ENCODE measurements at places on chromosomes 1 and 21.

GRCh38 chr1:205497351-205497750 is 7.1 kb upstream of the CDK18 start:
- DNase-seq: no peak

GRCh38 chr1:166859597-166859996 is 16.5 kb downstream of the TADA1 start:
- DNase-seq: no peak

DNA sequence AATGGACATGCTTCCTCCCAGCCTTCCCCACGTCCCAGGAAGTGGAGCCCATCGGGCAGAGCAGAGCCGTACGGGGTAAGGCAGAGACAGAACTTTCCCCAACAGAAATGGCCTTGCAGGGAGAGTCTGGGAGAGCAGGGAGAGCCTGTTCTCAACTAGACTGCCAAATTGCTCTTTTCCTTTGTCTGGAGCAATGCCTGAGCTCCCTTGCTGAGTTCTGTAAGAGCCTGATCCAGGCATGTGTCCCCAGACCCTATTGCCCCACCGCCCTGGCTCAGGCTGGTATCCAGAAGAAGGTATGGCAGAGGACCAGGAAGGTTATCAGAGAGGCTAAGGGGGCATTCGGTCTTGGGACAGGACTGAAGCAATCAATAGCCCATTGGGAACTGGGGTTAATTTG is 79.9 kb downstream of the TMEM53 start:
- DNase-seq: no peak

GRCh38 chr1:112358061-112358770 is 37.8 kb upstream of the CTTNBP2NL start:
- no peak for DNase-seq

DNA sequence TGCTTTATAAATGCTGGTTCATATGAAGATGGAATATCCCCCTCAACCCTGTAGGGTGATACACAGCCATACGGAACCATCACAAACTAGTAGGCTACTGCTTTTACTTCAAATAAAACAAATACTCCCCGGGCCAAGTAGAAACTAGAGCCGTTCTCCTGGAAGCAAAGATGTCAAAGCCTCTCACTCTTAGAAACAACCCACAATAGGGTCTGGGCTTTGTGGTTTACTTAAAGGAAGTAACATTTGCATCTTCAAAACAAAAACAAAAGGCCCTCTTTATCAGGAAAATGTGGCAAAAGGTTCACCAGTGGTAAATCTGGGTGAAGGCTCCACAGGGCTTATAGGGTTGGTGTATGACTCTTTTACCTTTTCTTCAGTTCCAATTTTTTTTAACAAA is 49.8 kb downstream of the HLCS start:
- DNase-seq: no peak

GRCh38 chr1:168763031-168763430 is 34.0 kb upstream of the DPT start:
- DNase-seq: no peak

DNA sequence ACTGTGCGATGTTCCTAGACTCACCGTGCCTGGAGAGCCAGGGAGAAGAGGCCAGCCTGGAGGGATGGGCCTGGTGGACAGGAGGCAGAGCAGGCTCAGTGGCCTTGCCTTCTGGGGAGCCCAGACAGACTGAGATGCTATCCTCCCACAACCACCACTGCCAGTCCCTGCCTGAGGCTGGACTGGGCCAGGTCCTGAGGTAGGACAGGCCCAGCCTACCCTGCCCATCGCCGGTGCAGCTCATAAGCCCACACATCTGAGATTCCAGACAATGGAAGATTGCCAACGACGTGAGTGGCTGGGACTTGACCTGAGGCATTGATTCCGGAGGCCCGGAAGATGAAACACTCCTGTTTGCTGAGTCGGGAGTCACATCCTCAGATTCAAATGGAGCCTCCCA is 5.8 kb downstream of the CLEC20A start:
- no peak for DNase-seq

GRCh38 chr1:23639460-23640095 is 52.0 kb upstream of the RPL11 start:
- no peak for DNase-seq

GRCh38 chr1:78048446-78048845 is 2.7 kb downstream of the GIPC2 start:
- no peak for DNase-seq

- no peak for DNase-seq
These were observed 194.6 kb downstream of the ST6GALNAC3 start for GRCh38 chr1:76269155-76269554.

DNA sequence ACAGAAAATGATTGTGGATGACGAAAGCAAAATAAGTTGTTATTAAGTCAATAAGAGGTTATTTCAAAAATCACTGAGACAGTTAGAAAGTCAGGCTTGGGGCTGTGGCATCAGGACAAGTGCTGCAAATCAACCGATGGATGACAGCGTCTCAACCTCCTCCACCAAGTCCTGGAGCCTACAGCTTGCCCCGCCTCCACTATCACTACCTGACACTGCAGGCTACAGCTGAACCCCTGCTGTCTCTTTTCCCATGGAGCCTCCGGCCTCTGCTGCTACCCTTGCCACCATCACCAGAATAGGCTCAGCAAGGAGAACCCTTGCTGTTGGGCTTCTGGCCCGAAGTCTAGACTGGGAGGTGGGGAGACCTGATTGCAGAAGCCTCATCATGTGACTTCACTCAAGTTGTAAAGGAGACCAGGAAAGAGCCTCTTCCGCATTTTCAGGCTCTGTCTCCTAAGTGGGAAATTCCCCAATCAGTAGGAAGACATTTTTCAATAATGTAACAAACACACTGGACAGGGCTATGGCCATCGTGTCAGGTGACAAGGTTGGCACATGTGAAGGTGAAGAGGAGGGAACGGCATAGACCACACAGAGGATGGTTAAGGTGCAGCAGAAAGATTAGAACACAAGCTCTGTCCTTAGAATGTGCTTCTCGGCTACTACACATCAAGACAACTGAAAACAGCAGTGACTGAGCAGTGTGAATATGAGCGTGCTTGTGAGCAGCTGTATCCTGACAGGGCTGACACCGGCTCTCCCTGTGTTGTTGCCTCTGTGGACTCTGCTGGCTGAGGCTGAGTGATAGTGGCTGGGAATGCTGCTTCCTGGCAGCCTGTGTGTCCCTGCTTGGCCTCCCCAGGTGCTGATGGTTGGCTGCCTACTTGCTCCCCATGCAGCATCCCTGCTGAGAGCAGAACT is 660.7 kb downstream of the PTPRU start:
- no peak for DNase-seq

DNA sequence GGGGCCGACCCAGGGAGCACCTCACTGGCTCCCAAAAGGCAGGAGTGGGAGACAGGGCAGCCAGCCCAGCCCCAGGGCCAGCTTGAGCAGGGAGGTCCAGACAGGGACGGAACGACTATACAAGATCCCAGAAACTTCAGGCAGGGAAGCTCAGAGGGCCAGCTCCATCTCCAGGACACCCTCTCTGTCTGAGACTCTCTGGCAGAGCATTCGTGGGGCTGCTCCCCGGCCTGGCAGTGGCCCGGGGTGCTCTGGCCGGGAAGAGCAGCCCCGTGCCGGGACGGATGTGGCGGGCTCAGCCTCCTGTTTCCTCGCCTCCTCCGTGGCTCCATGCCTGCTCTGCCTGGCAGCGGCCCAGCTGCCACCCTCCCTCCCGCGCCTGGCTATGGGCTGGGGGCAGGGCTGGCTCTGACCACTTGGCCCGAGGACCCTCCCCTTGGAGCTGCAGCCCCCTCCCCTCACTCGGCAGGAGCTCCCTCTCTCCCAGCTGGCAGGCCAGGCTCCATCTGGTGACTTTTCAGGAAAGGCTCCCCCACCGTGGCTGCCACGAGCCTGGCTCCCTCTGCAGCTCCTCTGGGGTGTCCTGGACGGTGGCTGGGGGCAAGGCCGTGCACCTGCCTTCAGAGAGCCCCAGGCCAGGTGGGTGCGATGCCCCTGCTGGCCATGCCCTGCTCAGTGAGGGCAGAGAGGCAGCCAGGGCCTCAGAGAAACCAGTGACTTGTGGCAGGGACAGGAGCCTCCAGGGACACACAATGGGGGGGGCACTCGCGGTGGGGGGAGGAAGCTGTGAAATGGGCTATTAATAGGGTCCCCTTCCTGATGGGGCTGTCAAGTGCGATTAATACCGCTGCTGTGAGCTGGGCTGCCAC is 5.6 kb upstream of the PLCH2 start:
- DNase-seq: no peak

- no peak for DNase-seq
These were observed 1.9 kb downstream of the SLC9A1 start for GRCh38 chr1:27152829-27153548.

DNA sequence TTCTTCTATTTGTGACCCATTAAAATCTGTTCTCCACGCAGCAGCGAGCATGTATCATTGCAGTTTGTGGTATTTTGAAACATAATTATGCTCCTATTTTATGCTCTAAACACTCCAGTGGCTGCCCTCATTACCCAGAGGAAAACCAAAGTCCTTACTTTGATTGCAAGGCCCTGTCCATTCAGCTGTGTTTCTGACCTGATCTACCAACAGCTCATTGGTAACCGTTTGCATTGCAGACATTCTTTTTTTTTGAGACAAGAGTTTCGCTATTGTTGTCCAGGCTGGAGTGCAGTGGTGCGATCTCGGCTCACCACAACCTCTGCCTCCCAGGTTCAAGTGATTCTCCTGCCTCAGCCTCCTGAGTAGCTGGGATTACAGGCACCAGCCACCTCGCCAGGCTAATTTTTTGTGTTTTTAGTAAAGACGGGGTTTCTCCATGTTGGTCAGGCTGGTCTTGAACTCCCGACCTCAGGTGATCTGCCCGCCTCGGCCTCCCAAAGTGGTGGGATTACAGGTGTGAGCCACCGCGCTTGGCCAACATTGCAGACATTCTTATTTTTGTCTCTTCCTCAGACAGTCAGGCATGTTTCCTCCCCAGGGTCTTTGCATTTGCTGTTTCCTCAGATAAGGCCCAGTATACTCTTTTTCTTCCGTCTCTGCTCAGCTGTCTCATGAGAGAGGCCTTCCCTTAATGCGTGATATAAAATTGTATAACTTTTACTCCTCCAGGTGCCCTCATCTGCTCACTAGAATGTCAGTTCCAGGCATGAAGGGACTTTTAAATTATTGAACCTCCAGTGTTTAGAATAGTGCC is 32.5 kb downstream of the THRAP3 start:
- no peak for DNase-seq

DNA sequence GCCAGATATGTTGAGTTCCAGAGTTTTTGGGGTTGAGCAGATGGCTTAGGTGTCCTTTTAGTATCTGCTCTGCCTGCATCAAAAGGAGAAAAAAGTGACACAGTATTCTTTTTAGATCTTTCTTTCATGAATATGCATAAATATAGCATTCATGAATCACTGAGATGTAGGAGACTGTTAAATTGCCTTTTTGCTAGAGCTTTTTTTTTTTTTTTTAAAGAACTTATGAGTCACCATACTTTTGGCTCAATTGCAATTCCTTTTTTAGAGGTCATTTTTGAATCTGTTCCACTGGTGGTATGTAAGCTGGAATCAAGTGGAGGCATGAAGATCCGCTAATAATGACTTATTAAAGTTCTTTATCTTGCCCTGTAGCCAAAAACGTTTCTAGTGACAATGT is 480.9 kb upstream of the ZRANB2 start:
- DNase-seq: no peak

DNA sequence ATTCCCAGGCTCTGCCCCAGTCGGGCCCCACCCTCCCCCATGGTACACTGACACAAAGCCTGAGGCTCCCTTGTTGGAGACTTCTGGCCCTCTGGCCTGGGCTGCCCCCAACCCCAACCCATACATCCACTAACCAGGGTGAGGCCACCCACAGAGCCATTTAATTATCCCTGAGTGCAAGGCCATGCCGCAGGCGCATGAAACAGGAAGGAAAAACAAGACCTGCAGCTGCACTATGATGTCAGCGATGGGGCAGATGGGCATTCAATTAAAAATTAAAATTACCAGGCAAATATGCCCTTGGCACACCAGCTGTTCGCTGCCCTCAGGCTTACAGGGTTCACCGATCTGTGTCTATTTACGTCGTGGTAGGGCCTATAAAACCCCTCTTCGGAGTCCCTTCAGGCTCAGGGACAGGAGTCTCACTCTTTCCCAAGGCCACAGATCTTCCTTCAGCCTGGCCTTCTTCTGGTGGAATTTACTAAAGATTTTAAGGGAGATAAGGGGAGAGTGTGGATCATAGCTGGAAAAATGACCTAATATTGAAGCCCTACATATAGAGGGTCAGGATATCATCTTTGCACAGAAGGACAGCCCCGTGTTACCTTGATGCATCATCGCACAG is 29.6 kb upstream of the RGS16 start:
- DNase-seq: no peak

GRCh38 chr1:164755690-164756089 is 196.7 kb downstream of the PBX1 start:
- DNase-seq: no peak

GRCh38 chr1:87786861-87787545 is 458.3 kb downstream of the LMO4 start:
- no peak for DNase-seq

- DNase-seq: no peak
These were observed 704 bp downstream of the WDR4 start for GRCh38 chr21:42878678-42878992.

- DNase-seq: no peak
These were observed 51.8 kb upstream of the PDE9A start for GRCh38 chr21:42601656-42602055.

DNA sequence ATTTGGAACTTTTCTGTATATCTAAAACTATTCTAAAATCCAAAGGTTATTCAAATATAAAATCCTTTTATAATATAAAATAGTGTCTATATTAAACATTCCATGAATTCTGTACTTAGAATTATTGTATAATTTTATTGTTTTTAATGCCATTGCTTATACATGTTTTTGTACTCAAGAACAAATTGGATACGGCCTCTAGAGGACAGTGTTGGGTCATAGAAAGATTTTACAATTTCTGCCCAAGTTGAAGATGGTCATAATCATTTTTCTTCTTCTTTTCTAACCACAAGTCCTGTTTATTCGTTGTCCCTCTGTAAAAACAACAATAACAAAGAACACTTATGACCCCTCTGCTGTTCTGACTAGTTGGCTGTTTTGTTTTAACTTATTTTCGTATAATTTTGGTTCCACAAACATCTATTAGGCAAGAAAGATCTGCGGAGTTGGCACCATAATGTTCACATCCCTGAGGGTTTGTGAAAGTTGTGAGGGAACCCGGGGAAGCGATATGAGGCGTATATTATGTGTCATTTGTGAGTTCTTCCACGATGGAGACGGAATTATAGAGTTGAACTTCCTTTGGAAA is 75.7 kb upstream of the KIF26B start:
- DNase-seq: no peak

- no peak for DNase-seq
These were observed 12.3 kb upstream of the SDC3 start for GRCh38 chr1:30920827-30921226.

GRCh38 chr1:232207073-232207866 is 422.7 kb downstream of the SIPA1L2 start:
- DNase-seq: no peak
